ENCODE measurements at places on chromosomes 5 and 9.

- no peak for DNase-seq
Measured at GRCh38 chr5:83357621-83358231, 113.8 kb upstream of the VCAN start.

- no peak for DNase-seq
Measured at GRCh38 chr9:79701651-79702050, 129.9 kb downstream of the TLE4 start.

DNA sequence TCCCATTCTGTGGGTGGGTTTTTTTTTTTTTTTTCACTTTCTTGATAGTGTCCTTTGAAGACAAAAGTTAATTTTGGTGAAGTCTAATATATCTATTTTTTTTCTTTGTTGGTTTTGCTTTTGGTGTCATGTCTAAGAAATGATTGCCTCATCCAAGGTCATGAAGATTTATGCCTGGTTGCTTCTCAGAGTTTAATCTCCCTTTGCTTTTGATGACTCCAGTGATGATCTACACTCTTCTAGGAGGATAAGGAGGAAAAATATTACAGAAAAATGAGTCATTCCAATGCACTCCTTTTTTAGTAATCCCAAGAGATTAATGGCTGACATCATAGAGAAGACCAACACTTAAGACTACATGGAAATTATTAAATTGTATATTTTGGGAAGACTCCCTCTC, 79.7 kb upstream of the ICE1 start:
- DNase-seq = no peak

- no peak for DNase-seq
Measured at GRCh38 chr9:28774433-28775235, 1201.4 kb upstream of the C9orf72 start.

DNA sequence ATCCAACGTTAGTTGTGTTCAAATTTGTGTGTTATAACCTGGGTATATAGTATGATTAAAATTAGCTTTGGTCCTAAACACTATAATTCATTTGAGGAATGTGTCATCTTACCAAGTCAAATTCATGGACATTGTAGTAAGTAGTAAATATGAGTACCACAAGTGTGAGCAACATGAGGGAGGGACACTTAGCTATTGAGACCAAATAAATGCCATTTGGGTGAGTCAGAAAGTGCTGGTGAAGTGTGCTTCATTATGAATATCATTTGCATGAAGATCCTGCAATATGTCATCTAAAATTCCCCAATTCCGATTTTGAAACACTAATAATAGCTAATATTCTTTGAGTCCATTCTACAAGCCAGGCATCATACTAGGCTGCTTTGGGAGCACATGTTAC, 336.7 kb upstream of the KIF2A start:
- no peak for DNase-seq

- peak; percentile 39 for DNase-seq
Measured at GRCh38 chr5:80408484-80409366, 861 bp downstream of the ZFYVE16 start.

DNA sequence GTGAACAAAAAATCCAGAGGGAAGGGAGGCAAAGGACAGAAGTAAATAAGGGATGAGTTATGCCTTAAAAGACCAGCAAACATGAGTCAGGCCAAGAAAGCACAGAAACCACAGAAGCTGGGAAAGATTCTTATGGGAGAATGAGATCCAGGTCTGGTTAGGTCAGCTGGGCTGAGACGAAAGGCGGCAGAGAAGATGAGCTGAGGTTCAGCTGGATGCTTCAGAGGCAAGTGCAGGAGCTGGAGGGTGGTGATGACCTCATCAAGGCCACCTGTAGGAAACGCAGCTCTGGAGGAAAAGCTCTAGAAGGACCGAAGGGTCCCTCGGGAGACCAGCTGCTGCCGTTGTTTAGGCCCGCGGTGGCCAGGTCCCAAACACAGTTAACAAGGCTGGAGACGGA, 152.0 kb downstream of the MYO10 start:
- no peak for DNase-seq

DNA sequence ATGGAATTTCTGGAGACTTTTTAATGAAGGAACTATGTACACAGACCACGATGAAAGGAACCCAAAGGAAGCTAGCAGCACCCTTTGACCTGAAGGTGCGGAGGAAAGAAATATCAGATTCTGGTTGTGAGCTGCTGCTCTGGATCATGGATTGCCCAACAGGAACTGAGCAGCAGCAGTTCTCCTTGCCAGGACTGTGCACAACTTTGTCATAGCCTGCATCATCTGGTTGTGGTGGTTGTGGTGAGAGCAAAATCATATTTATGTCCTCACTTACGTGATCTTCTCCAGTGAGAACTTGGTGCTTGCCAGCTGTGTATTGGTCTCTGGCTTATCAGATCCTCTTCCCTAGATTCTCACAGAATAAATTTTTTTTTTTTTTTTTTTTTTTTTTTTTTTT, 70.7 kb upstream of the LPAR1 start:
- DNase-seq = no peak

DNA sequence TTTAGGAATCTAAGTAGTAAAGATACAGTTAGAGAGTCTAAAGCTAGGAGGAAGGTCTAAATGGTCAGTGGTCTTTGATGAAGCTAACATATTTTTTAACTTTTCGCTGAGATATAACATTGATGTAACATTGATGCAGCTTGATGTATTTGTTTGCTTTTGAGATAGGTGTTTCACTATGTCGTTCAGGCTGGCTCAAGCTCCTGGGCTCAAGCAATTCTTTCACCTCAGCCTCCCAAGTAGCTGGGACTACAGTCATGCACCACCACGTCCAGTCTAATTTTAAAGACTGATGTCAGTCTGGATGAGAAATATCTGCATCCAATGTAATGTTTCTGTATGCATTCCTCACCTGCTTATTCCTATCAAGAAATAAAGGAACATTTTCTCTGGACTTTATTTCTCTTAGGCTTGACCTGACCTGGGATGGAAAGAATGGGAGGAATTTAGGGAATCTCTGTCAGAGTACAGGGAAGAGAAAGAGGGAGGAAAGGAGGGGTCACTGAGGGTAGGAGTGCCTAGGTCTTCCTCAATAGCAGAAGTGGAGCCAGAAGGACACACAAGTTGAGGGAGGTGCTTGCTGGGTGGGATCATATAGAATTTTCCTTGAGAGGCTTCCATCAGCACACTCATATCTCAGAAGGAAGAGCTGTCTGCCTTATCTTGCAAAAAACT, 101.5 kb upstream of the GPBP1 start:
- no peak for DNase-seq

DNA sequence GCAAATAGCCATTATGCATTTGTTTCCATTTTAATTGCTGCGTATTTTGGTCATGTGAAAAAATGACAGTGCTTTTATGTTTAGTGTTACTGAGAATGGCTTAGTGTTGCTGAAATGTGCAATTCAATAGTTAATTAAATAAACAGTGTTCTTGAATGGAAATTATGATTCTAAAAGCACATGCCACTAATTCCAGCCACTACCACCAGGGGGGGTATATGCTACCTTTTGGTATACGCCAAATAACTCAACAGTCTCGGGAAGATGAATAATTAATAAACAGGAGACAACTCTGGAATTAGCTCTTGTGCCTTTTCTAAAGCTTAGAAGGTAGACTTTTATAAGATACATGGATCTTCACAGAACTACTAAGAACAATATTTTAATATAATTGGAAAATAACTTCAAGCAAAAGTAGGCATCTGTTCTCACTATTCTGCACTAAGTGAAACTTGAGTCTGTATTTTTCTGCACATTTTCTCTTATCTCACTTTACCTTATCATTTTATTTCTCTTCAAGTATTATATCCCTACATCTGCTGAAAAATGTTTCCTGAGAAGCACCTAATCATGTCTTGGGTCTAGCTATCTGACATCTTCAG, 83.5 kb upstream of the MINAR2 start:
- DNase-seq = peak; percentile 8

DNA sequence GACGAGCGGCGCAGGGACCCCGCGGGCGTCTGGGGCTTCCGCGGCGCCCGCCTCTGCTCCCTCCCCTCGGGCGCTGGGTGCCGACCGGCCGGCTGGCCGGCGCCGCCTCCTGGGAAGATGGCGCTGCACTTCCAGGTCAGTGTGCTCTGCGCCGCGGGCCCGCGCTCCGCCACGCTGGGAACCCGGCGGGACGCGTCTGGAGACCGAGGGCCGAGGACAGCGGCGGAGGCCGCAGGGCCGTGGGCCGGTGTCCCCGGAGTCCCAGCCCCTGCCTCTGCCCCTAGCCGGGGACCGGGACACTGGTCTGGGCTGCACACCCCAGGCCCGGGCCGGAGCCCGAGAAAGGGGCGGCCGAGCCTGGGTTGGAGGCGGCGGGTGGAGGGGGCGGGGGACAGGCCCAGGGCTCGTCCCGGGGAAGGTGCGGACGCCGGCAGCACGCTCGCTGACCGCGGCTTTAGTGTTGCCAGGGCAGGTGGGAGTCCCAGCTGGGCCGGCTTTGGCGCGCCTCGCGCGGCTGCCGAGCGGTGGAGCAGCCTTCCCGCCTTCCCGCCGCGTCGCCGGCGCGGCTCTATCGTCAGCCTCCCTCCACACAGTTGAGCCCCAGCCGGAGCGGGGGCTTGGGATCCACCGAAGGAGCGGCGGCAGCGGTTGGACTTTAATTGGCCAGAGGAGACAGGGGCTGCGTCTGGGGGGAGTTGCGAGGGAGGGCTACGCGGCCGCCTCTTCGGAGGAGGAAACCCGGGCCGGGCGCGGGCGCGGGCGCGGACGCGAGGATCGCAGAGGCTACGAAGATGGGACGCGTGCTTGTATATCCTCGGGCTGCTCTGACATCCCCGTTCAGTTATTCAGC, at the start of gene RANBP17:
TSS of gene RANBP17 (plus strand) at position 102 of the 850 bp plus-strand sequence.
- DNase-seq = no peak

DNA sequence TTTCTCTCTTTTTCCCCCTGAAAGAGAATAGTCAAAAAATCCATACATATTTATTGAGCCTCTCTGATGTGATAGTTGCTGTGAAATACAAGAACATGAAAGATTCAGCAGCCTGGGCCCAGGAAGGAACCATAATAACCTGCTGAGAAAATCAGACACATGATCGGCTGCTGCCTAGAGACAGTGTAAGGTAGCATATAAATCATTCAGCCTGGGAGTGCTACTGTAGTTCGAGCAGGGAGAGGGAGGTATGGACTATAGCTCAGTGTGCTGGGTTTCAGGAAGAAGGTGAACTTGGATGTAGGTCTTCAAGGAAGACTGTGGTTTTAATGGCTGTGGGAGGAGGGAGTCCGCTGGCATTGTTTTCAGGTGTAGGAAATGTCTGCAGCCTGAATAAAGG, 469.1 kb downstream of the RAB3C start:
- DNase-seq = no peak

DNA sequence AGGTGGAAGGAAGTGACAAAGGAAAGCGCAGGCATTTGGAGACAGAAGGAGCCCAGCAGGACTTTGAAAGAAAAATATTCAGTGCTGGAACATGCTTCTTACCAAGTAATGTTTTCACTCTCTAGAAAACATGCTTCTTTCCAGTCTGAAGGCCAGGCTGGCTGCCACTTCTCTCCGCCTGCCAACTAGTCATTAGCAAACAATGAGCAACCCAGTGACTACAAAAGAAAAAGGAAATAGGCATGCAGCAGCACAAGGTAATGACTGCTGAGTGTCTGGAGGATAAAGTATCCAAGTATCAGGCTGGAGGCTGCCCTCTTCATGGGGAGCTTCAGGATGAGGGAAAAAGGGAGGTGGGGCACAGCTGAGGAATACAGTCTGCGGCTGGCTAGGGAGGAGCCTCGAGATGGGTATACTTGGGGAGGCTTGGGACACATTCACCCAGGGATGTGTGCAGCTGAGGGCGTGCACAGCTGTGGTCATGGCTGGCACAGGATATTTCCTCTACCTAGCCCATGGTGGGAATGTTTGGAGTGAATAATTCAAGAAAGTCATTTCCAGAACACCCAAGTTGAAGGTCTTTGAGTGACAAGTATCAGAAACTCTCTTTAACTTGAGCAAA, 161.5 kb upstream of the KIF2A start:
- no peak for DNase-seq

DNA sequence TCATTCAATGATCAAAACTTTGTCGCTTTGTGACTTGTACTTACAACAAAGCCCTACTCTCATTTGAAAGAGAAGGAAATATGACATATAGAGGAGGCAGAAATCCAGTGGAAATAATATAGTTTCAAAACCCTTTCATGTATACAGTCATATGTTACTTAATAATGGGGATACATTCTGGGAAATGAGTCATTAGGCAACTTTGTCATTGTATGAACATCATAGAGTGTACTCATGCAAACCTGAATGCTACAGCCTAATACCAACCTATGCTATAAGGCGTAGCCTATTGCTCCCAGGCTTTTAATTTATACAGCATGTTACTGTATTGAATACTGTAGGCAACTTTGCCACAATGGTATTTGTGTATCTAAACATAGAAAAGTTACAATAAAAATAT, 69.0 kb upstream of the SMC2 start:
- DNase-seq = no peak

DNA sequence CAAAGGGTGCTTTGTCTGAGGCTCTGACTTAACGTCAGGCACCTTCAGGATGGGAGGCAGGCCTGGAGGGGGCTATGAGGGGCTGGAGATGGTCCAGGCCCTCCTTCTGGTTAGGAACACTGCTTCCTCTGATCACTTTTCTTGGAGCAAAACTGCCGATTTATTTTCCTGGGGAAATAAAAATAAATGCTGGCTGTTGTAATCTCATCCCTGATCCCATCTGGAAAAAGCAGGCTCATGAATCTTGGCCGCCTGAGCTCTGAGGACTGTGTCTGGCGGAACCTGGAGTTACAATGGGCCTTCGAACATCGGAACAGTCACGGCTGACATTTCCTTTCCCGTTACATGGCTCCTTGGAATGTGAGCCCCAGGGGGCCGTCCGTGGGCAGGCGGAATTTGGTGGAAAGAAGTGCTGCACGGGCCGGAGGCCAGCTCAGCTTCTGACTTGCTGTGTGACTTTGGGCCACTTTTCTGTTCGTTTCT, 157.8 kb downstream of the RGS3 start:
- no peak for DNase-seq

DNA sequence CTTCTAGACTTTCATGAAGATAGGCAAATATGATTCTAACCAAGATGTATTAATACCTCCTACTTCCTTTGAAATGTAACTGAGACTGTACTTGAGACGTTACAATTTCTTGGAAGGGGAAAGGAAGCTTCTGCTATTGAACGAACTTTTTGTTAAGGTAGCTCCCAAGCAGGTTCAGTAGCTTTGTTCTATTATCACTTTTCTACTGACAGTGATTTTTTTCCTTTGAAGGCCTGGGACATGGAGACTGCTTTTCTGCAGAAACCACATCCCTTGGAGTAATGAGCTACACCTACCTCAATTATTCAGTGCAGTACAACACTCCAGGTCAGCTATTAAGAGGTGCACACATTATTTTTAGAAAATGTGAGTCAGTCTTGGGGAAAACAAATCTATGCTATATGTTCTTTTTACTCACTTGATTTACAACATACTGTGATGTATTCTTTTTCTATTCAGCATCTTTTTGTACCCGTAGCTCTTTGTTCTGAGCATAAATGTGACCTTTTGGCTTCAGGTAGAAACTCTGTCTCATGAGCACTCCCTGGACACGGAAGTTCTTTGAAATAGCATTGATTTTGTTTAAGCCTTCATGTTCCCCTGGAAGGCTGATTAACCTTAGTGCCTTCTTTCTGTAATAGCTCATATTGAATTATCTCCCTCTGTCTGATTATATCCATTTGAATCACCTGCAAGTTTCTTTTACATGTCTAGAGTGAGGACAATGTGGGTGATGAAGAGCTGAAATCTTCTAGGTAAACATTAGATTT, 56.5 kb upstream of the CDKN2B start:
- DNase-seq = no peak
